ENCODE measurements at places on chromosomes 13 and 19.

GRCh38 chr19:2613507-2614295 is 88.8 kb downstream of the GNG7 start:
- DNase-seq: peak; percentile 63

DNA sequence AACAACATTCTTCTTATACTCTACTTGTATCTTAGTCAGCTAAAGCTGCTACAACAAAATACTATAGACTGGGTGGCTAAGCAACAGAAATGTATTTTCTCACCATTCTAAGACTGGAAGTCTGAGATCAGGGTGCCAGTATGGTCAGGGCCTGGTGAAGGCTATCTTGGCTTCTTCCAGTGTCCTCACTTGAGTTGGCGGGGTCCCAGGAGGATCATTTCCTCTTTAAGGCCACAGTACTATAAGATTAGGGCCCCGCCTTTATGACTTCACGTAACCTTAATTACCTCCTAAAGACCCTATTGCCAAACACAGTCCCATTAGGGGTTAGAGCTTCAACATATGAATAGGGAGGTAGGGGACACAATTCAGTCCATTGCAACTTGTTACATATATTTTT is 30.7 kb upstream of the DOCK9 start:
- DNase-seq: no peak

DNA sequence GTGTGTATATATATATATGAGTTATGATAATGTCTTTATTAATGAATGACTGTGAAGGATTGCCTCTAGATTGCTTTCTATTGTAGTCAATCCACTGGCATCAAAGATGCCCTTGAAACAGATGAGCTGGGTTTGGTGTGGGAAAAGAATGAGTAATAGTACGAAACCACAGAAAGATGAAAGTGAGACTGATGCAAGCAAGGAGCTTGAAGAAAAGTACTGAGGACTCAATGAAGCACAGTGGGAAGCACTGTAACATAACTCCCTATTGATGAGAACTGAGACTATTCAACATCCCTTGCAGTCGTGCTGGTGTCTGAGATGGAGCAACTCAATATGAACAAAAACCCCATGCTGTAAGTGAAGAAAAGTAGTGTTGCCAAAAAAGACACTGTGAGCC is 1794.2 kb downstream of the SLITRK5 start:
- no peak for DNase-seq

GRCh38 chr19:45439190-45439568 is 15.5 kb upstream of the ERCC1 start:
- DNase-seq: no peak

GRCh38 chr13:60417734-60418133 is 20.7 kb downstream of the TDRD3 start:
- no peak for DNase-seq

DNA sequence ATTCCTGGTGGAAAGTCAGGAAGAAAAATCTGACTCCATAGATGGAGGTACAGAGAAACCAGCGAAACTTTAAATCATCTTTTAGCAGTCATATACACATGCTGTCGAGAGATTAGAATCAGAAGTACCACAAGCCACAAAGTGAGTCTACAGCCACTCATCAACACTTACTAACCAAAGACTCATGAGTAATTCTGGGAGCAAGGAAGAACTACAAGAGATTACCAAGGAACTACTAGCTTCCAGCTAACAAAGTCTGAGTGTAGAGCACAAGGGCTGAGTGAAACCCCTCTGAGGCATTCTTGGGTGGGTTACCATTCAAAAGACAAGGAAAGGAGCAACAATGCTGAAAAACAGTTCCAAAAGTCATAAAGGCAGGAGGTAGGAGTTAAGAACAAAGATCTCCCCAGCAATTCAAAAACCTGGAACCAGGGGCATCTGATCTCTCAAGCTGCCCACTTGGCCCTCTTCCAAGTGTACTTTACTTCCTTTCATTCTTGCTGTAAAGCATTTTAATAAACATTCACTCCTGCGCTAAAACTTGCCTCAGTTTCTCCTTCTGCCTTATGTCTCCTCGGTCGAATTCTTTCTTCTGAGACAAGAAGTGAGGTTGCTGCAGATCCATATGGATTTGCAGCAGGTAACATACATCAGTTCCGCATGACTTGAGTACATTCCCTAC is 13.0 kb downstream of the RBM26 start:
- DNase-seq: peak; percentile 10

GRCh38 chr13:43694146-43694664 is 92.6 kb downstream of the ENOX1 start:
- no peak for DNase-seq

DNA sequence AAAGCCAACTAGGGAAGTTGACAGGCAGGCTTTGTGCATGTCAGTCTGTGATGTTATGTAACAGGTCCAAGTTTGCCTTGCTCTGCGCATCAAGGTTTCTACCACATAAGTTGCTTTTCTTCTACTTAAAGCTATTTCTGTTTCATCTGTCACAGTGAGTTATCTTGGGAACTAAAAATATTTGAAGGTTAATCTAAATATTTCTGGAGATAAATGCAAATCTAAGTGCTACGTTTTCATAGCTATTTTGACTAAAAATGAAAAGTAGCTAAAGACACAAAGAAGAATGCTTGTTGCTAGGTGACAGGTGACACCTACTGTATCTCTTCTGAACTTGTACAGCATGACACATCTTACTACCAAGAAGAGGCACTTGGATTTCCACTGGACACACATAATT is 135.6 kb downstream of the KLF12 start:
- no peak for DNase-seq

DNA sequence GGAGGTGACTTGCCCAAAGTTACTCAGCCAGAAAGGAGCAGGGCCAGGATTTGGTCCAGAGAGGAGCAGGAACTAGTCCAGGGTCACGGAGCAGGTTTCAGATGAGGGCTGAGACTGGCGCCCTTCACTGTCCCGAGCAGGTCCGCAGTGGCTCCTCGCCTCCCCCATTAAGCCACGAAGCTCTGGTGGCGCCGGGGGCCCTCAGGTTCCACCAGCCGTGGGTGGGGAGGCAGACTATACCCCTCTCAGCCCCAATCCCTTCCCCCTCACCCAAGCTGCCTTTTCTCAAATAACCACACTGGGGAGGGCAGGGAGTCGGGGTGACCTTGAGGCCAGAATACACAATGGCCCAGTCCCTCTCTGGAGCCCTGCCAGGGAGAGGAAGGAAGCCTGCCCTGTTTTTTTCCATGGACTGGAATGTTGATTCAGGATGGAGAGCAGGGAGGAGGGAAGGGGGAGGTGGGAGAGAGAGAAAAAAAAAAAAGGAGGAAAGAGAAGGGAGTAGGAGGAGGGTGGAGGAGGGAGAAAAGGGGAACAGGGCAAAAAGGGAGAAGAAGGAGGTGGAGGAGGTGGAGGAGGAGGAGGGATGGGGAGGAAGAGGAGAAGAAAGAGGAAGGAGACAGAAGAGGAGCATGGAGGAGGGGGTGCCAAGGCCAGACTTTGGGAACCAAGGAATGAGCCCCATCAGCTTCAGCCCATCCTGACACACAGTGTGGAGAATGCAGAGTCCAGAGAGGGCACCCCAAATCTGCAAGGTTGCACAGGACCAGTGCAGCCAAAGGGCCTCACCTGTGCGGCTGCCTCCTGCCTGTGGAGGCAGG is 19.7 kb downstream of the CEACAM16 start:
- DNase-seq: no peak

DNA sequence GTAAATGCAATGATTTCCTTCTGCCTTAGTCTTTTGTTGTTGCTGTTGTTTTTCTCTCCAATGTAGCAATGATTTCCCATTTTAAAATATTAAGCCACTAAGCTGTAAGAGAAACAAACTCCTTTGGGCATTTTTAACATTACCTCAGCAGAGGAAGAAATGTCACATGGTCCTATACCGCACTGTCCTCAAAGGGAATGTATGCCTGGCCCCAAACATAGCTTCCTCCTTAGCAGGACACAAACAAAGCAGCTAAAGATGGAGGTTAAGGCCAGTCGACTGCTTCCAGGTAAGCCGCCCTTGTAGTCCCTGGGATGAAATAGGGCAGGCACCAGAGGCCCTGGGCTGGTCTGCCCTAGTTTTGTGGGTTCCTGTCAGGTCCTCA is 249.0 kb downstream of the TSHZ3 start:
- DNase-seq: no peak

GRCh38 chr19:16571822-16572331 is 338 bp downstream of the SLC35E1 start:
- DNase-seq: peak; percentile 49

DNA sequence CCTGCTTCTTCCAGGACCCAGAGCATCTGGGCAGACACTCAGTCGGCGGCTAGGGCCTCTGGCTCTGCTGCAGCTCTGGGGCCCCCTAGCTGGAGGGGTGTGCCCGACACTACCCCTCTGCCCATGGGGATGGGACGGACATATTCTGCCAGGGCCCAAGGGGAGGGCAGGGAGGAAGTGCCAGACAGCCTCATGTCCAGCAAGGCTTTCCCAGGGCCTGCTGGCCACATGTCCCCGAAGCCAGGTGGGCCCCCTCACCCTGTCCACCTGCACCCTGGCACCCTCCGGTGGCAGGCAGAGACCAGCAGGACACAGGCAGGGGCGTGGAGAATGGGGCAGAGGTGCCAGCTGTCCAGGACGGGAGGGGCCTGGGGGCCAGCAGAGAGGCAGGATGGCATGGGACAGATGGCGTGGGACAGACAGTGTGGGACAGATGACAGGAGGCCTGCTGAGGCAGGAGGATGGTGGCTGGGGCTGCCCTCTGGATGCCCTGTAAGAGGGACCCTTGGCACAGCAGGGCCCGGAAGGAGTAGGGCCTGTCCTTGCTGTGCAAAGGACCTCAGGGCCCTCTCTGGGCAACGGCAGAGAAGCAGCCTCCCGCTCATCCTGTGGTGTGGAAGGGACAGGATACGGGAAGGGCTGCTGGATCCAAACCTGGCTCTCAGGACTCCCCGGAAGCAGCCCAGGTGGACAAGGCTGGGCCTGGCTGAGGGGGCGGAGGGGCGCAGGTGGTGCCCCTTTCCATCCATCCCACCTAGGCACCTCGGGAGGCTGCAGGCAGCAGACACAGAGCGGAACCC is 29.1 kb downstream of the CEBPG start:
- DNase-seq: no peak

GRCh38 chr19:10514211-10515145 is 2.8 kb downstream of the S1PR5 start:
- peak; percentile 45 for DNase-seq

DNA sequence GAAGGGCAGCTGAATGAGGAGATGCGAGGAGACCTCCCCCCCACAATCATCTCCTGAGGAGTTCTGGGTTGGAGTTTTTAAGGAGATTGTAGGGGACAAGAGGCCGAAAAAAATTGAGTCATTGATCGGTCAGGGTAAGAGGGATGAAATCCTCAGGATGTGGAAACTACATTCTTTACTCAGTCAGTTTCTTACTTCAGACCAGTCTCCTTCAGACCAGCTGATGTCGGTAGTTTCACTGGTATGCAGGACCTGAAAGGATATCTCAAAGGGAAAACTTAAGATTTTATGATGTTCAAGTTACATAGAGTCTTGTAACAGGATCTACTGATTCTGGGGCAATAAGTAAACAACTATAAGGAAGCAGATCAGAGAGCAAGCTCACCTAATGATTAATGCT is 51.7 kb upstream of the RFXAP start:
- DNase-seq: no peak

DNA sequence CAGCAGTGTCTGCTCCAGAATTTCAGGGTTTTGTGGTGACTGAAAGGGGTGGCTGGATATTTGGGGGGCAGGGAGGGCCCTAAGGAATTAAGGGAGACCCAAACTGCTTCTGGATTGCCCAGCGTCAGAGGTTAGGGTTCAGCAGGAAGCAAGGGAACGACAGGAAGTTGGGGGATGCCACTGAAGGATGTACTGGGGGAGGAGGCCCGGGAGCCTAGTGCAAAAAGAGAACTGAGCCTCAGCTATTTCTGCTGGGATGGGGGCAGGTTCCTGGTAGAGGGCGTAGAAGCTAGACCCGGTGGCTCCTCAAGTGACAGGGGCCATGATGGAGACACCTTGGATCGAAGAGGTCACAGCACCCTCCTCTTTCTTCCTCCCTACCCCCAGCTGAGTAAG is 1.1 kb downstream of the CYP2S1 start:
- DNase-seq: no peak

GRCh38 chr19:17998827-17999150 is 9.2 kb upstream of the ARRDC2 start:
- no peak for DNase-seq

DNA sequence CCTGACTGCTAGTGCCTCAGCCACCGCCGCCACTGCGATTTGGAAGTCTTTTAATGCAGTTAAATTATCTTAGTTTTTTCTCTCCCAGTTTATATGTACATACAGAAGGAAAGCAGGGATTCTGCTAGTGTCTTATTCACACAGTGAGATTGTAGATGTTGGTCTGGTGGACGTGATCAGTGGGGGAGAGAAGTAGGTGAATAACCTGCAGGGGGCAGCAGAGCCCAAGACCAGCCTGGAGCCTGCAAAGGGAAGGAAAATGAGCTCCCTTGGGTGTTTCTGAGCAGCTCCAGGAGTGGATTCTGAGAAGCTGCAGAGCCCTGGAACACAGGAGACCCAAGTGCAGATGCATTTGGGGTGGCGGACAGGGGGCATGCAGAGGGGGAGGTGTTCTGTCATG is 26.3 kb downstream of the ZNF844 start:
- peak; percentile 82 for DNase-seq

GRCh38 chr19:17429641-17430113 is 9.8 kb downstream of the MVB12A start:
- no peak for DNase-seq

- DNase-seq: no peak
Measured at GRCh38 chr19:955803-956765, 28.1 kb upstream of the WDR18 start.

- DNase-seq: no peak
Measured at GRCh38 chr19:13082192-13083007, 20.3 kb downstream of the LYL1 start.
